ENCODE measurements at places on chromosomes 3 and 15. TPM values are rescaled to one million over a fixed set of nuclear protein-coding genes. Genes with fewer than 3 reads are reported as not detected.

DNA sequence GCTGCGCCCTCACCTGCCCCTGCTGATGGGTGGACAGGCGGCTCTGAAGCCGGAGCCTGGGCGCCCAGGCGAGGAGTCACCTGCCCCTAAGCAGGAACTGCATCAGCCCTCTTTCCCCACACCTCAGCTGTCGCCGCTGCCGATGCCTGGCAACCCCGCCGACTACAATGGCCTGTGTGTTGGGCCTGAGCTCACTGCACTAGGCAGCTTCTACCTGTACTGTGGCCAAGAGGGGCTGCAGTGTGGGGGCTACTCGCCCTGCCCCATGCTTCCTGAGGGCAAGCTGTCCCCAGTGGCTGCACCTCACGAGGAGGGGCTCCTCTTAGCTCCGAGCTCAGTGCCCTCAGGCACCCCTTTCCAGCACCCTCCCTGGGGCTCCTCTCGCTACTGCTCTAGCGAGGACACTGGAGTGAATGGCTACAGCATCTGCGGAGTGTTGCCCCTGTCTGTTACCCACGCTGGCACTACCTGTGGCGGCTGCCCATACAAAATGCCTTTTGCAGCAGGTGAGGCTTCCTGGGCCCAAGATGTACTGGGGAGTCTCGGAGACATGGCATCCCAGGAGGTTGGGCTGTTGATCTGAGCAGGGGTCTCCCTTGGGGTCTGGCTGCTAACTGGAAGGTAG is 11.3 kb upstream of the CHST14 start:
- no peak for DNase-seq

DNA sequence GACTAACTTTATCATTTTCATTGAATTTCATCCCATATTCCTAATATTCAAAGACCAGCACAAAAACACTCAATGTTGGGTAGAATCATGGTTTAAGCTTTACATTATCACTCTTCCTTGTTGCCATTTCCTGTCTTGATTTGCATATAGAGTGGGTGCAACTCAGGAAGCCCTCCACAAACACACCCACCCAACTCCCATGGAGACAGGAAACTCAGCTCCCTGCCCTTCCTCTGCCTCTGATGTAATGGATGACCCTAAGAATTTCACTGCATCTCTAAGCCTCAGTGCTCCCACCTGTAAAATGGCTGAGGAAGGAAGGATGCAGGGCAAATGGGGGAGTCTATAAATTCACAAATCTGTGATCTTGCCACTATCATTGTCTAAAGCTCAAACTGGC is 98.1 kb upstream of the BFSP2 start:
- DNase-seq = no peak

DNA sequence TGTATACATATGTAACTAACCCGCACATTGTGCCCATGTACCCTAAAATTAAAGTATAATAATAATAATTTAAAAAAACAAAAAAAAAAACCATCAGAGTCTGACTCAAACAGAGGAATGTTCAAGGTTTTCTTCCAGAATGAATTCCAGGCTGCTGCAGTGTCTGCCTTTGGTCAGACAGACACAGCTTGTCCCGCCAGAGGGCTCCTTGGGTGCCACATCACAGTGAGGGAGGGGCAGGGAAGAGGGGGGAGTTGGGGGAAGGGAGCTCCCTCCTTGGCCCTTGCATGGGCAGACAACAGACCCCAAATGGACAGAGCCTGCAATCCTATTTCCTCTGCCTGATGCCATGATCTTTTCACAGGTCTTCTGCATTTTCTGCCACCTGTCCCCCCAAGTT is 36.5 kb downstream of the ITGB5 start:
- no peak for DNase-seq

- no peak for DNase-seq
Observed at GRCh38 chr15:25501828-25502446, 63.1 kb upstream of the UBE3A start.

DNA sequence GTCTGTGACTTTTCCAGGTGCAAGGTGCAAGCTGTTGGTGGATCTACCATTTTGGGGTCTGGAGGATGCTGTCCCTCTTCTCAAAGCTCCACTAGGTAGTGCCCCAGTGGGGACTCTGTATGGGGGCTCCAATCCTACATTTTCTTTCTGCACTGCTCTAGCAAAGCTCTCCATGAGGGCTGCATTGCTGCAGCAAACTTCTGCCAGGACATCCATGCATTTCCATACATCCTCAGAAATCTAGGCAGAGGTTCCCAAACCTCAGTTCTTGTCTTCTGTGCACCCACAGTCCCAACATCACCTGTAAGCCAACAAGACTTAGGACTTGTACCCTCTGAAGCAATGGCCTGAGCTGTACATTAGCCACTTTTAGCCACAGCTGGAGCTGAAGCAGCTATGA is 694.5 kb upstream of the BCHE start:
- DNase-seq = no peak

GRCh38 chr3:184155644-184156521 is 706 bp downstream of the DVL3 start:
- peak; percentile 24 for DNase-seq

DNA sequence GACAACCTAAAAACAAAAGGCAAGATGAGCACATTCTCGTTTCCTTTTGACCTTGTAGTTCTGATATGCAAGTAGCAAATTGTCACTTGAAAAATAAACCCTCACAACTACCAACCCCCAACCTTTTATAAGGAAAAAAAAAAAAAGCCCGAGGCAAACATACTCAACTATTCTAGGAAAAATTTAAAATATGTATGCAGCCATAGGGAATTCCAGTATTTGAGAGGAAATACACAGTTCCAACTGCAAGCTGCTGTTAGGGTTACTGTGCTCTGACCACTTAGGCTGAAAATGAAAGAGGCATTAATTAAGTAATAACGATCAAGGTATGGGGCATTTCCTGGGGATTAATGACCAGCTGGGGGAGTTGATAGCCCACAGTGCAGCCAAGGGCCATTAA is 281.9 kb upstream of the DPH6 start:
- no peak for DNase-seq

The MORC1 gene
- 6.6 TPM for total RNA-seq

The LMOD3 gene
- not detected for total RNA-seq
